ENCODE measurements at places on chromosomes 3 and 15.

DNA sequence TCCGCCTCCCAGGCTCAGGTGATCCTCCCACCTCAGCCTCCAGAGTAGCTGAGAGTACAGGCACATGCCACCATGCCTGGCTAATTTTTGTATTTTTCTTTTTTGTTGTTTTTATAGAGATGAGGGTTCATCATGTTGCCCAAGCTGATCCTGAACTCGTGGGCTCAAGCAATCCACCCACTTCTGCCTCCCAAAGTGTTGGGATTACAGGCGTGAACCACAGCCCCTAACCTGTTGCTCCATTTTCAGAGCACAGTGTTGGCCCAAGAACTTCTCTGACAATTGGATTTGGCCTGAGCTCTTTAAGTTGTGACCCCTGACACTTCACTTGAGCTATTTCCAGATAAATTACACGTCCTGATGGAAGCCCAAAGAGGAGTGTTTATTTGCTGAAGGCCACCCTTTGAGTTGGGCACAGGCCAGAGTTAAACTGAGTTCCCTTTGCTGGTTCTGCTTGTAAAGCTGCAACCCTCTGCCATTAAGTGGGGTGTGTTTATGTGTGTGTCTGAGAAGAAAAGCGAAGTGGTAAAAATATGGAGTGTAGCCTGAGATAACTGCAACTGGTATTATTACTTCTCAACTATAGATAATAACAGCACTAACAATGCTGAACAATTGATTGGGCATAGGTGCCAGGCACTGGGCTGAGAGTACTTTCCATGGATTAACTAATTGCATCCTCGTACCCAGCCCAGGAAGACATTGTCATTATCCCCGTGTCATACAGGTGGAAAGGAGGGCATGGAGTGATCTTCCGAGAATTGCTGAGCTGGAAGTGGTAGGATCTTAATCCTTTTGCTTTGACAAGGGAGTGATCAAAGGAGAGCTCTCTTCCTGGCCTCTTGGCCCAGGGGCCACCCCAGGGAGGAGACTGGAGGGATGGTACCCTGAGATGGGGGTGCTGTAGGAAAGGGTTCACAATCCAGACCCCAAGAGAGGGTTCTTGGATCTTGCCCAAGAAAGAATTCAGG lies 91.5 kb upstream of the PROK2 start:
- no peak for DNase-seq

- DNase-seq: peak; percentile 23
Observed at GRCh38 chr3:195802261-195802701, 9.4 kb downstream of the MUC4 start.

- DNase-seq: no peak
Observed at GRCh38 chr3:58685641-58686040, 19.1 kb upstream of the FAM3D start.

GRCh38 chr15:82943176-82943575 lies 9.3 kb downstream of the HOMER2 start:
- DNase-seq: no peak

DNA sequence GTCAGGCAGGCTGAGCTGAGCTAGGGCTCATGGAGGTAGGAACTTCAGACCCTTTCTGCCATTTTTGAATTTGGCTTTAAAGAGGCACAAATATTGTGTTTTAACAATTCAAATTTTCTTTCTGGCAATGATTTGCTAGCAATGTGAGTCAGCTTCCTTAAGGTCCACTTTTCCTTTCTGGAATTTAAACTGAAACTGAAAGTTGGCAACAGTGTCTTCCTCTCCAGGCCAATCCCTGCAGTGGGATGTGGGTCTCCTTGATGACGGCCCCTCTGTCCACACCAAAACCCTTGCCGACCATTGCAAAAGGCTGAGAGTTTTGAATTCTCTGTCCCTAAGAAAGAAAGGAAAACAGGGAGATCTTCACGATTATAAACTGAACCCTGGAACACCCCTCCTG lies 27.1 kb downstream of the RPSA start:
- DNase-seq: no peak

DNA sequence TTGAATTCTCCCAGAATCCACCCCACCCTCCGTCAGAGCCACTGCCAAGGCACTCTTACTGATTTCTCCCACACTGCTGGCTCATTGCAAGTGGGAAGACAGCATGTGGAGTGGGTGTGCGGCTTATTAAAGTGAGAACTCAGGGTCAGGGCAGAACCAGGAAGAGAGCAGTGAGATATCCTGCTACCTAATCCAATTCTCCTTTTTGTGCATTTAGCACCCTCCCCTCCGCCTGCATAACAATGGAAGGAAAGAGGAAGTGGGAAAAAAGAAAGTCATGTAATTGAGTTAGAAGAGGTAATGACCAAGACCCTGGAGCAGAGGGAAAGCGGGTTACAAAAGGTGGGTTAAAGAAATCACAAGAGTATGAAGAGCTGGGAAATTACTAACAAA lies 27.8 kb upstream of the PIK3CB start:
- no peak for DNase-seq

DNA sequence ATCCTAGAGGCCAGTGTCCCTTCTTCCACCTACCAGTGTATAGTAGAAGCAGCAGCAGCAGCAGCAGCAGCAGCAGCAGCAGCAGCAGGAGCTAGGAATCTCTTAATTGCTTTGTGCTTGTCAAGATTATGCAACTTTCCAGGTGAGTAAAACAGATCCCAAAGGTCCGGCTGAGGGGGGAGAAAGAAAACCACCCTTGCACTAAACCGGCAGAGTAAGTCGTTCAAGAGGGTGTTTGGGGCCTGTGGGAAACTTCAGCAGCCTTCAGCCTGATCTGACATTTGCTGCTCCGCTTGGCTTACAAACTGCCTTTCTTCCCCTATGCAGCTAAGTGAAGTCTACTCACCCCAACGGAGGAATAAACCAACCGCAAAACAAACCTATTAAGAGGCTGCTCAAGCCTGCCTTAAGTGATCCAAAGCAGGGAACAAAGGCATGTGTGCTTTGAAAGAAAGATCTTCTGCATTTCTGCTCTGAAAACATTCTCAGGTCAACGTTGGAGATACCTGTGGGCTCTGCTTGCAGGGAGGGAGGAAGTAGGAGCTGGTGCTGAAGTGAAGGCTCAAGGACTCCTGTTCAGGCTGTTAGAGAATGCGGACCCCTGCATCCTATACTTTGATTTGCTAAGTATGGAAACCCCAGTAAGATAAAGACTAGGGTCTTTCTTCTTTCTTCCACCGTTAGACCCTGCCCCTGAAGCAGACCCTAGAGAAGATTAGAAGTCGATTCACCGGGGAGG lies 35.7 kb upstream of the DLG1 start:
- no peak for DNase-seq

DNA sequence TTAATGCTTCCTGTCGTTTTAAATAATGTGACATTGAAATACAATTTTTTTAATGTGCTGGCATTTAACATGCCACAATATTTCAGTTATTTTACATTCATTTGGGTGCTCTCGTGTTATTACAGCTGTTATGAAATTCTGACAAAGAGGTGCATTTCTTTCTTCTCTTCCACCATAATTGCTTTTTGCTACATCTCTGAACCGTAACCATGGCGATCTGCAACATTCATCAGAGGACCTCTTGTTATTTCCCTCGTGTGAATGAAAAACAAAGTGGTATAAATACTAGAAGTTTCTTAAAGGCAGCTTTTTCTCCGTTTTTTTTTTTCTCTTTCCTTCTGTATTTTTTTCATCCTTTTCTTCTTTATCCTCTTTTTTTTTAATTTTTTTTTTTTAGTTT lies 316.4 kb downstream of the MCTP2 start:
- no peak for DNase-seq

- DNase-seq: peak; percentile 2
Observed at GRCh38 chr3:177410730-177411129, 213.4 kb upstream of the TBL1XR1 start.

DNA sequence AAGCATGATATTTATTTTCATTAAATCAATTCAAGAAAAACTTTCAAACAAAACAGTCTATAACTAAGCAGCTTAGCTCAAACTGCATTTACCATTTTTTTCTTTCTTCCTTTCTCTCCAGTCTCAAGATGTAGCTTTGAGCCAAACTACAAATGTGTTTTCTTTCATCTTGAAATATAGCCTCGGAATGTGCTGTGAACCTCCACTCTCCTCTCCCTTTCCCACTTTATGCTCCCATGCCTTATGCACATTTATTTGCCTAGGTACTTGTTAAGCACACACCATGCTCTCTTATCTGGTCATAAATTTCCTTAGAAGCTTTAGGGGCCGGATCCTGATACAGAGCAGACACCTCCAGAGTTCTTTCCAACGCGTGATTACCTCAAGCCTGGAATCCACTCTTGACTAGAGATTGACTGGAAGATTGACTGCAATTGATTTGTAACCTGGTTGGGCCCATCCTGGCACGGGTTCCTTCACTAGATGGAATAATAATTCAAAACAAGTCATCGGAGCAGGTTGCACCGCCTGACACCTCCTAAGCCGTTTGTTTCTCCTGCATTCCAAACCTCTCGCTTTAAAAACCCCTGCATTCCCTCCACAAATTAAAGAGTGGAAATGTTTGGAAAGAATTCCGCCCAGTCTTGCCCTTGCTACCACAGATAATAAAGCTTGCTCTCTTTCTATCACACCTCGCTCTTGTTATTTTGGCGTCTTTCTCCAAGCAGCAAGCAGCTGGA lies 344.7 kb downstream of the CHL1 start:
- DNase-seq: no peak

- no peak for DNase-seq
Observed at GRCh38 chr3:29898171-29898965, 617.5 kb downstream of the RBMS3 start.

GRCh38 chr15:62047282-62047827 lies 12.9 kb downstream of the VPS13C start:
- DNase-seq: no peak

- DNase-seq: peak; percentile 16
Observed at GRCh38 chr3:108477511-108478147, 32.8 kb downstream of the MYH15 start.

- DNase-seq: no peak
Observed at GRCh38 chr15:65913631-65914199, 44.4 kb downstream of the RAB11A start.

GRCh38 chr3:148090156-148090555 lies 607.5 kb upstream of the AGTR1 start:
- no peak for DNase-seq

GRCh38 chr3:109191421-109191820 lies 54.9 kb downstream of the C3orf85 start:
- DNase-seq: no peak

DNA sequence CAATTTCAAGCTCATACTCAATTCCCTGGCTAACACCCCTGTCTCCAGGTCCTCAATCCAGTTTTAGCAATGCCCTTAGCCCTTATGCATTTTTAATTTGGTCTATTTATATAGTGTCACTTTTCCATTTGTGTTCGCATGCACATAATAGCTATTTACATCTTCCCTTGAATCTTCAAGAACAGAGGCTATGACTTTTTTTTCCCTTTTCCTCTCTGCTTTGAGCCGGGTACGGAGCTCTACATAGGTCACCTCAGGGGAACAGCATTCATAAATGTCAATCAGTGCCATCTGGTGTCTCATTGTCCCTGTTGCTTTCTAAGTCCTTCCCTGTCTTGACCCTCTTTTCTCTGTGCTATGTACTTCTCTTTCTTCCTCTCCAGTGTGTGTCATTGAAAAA lies 26.5 kb upstream of the ACTC1 start:
- DNase-seq: no peak

DNA sequence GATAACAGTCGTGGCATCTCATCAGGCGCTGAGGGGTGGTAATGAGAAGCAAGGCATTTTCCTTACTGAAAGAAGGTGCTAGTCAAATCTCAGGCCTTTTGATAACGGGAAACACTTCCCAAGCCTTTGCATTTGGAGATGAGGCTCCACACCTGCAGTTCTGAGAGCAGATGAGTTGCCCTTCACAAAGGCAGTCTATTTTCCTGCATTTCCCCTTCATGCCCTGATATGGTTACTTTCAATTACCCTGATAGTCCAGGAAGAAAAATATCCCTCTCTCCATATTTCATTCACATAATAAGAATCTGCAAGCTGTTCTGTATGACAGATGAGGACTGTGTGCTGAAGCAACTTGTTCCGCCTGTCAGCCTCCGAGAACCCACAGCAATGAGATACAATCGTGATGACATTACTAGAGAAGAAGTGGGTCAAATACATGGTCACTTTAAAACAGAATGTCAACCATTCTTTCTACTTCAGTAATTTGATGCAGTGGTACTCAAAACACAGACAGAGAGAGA lies 25.0 kb downstream of the FHIT start:
- no peak for DNase-seq

GRCh38 chr15:42670451-42670850 lies 66.5 kb downstream of the CDAN1 start:
- no peak for DNase-seq

GRCh38 chr3:194156095-194156494 lies 20.1 kb downstream of the HES1 start:
- no peak for DNase-seq

- DNase-seq: no peak
Observed at GRCh38 chr15:63727542-63727941, 106.2 kb downstream of the HERC1 start.

GRCh38 chr3:13650210-13651056 lies 101.5 kb downstream of the FBLN2 start:
- DNase-seq: peak; percentile 64

DNA sequence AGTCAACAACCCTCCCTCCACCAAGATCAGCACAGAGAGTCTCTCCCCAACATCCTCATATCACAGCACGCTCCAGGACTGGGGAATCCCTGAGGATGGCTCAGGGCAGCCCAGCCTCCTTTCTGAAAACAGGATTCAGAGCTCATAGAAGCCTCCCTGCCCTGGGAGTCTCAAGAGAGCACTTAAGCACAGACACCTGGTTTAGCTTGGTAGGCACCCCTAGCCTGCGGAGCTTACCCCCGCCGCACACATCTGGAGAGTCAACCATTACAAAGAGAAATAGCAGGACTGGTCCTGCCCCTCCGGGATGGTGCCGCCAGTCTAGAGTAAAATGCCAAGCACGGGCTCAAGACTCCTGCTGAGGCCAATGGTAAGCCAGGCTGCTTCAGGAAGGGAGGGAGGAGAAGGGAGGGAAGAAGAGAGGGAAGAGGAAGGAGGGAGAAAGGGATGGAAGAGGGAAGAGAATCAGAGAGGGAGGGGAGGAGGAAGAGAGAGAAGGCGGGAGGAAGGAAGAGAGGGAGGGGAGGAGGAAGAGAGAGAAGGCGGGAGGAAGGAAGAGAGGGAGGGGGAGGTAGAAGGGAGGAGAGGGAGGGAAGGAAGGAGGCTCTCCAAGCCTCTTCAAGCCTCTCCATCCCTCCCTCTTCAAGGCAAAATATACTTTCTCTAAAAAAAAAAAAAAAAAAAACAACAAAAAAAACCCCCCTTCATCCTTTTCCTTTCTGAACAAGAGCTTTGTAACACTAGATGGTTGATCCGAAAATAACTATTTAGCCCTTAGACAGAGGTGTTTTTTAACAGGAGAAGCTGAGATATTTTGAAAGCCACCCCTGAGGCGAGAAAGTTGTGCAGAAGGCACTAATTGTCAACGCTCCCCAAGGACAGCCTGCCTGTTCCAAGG lies 278.6 kb upstream of the TLE3 start:
- DNase-seq: no peak

GRCh38 chr15:41281236-41281635 lies 50.2 kb downstream of the CHP1 start:
- no peak for DNase-seq

GRCh38 chr3:175057401-175057800 lies 198.3 kb downstream of the NAALADL2 start:
- DNase-seq: no peak

- no peak for DNase-seq
Observed at GRCh38 chr15:83848315-83849050, 194.6 kb downstream of the ADAMTSL3 start.
